ENCODE measurements at places on chromosomes 2 and 18.

DNA sequence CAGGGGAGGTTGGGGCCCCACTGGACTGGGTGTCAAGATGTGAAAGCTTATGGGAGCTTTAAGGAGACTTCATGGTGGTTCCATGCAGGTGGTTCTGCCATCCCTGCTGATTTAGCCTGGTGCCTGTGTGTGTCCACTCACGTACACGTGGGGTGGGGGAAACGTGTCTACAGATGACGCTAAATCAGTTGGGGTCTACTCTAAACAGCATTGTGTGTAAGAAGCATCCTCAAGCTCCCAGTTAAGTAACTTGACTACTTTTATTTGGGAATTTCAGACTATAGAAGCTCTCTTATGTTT is 47.1 kb downstream of the BCL2L11 start:
- DNase-seq: no peak

- DNase-seq: no peak
These were observed 107.0 kb downstream of the PDE1A start for GRCh38 chr2:182319556-182320505.

GRCh38 chr18:41974796-41975201 is 19.8 kb downstream of the PIK3C3 start:
- no peak for DNase-seq

GRCh38 chr2:12451726-12452125 is 265.0 kb upstream of the TRIB2 start:
- DNase-seq: no peak

GRCh38 chr2:215489288-215489848 is 53.5 kb upstream of the FN1 start:
- DNase-seq: no peak

- no peak for DNase-seq
These were observed 77.4 kb downstream of the MERTK start for GRCh38 chr2:111975819-111976218.

- no peak for DNase-seq
These were observed 66.7 kb downstream of the MARCHF4 start for GRCh38 chr2:216305574-216305973.

DNA sequence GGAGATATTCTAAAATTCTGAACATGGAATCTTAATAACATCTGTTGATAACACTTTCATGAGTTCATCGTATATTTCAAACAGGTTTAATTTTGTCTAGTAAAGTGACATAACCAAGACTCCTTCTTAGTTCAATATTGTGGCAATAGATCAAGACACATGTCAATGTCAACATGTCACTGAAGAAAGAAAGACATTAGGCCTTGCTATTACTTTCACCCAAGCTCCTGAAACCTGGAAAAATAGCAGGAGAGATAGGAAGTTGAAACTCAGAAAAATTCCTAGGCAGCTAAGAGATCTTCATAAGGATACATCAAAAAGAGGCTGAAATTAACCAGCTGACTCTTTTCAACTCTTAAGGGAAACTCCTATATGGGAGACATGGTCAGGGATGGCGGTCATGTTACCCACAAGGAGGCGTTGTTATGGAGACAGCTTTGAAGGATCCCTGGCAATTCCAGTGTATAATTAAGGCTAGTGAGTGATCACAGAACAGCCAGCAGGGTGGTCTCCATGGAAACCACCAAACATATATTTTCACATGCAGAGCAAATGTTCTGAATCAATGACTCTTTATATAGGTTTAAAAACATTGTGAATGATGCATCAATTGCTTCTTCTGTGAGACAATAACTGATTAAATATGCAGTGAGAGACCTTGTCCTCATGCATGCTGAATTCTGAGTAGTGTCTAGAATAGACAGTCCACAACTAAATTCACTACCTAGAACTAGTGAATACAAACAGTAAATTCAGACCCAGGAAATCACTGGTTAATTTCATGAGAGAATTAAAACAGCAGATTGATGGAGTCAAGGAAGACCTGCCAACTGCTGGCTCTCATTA is 115.3 kb upstream of the RIOK3 start:
- no peak for DNase-seq

- no peak for DNase-seq
These were observed 85.4 kb downstream of the DPP4 start for GRCh38 chr2:161988589-161988988.

DNA sequence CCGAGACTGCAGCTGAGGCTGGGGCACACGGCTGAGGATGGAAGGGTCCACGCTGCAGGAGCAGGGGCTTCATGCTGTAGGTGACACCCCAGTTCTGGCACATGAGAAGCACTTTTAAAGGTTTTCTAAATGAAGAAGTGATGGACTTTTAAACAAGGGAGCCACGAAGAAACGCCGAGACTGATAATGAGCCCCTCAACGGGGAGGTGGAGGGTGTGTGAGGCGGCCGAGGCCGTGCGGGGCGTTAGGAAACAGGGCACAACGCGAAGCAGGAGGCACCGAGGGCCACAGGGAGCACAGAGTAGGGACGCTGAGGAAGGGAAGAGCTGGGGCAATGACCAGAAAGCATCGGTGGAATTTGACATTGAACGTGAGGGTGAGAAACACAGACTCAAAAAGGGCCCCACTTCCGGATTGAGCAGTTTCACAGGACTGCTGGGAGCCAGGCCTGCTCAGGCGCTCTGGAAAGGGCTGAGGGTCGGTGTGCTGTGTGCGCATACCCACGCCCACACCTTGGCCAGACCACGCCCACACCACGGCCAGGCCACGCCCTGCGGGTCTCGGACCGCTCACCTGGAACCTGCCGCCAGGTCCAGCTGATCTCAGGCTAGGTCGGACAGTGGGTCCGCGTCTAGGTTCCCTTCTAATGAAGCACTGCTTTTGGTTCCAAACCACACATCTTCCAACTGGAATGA is 115.7 kb downstream of the GYPC start:
- DNase-seq: no peak

DNA sequence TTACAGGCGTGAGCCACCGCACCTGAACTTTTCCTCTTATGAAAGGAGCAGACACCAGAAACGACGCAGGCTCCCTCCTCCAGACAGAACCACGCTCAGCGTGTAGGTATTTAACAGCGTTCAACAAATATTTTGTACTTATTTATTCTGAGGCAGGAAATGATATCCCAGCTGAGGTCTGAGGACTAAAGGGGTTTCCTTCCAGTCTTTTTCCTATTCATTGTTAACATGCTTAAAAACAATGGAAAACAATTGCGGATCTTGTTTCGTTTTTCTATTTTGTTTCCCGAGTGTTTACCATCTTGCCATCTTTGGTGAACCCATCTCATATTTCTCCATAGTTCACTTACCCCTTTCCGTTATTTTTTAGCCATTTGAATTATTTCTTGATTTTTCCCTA is 43.7 kb upstream of the FOSL2 start:
- no peak for DNase-seq

DNA sequence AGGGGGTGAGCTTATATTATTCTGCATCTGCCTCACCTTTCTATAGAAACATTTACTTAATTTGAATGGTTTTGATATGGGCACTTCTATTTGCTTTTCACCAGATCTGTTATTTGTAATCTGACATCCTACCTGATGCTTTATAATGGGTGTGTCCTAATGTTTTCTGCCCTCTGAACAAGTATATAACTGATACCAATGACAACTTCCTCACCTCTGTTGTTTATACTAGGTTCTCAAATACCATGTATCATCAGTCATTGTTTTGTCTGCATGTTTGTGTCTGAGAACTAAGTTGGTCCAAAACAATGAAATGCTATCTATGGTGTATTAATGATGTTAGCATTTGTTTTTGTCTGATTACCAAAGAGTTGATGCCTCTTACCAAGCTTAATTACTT is 45.8 kb downstream of the ITGA6 start:
- DNase-seq: no peak

DNA sequence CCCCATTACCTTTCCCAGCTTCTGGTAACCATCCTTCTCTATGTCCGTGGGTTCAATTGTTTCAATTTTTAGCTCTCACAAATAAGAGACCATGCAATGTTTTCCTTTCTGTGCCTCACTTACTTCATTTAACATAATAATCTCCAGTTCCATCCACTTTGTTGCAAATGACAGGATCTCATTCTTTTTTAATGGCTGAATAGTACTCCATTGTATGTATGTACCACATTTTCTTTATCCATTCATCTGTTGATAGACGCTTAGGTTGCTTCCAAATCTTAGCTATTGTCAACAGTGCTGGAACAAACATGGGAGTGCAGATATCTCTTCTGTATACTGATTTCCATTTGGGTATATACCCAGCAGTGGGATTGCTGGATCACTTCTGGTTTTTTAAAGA is 1.8 kb downstream of the CABYR start:
- DNase-seq: no peak

- no peak for DNase-seq
These were observed 135.9 kb upstream of the ID2 start for GRCh38 chr2:8545695-8546611.

DNA sequence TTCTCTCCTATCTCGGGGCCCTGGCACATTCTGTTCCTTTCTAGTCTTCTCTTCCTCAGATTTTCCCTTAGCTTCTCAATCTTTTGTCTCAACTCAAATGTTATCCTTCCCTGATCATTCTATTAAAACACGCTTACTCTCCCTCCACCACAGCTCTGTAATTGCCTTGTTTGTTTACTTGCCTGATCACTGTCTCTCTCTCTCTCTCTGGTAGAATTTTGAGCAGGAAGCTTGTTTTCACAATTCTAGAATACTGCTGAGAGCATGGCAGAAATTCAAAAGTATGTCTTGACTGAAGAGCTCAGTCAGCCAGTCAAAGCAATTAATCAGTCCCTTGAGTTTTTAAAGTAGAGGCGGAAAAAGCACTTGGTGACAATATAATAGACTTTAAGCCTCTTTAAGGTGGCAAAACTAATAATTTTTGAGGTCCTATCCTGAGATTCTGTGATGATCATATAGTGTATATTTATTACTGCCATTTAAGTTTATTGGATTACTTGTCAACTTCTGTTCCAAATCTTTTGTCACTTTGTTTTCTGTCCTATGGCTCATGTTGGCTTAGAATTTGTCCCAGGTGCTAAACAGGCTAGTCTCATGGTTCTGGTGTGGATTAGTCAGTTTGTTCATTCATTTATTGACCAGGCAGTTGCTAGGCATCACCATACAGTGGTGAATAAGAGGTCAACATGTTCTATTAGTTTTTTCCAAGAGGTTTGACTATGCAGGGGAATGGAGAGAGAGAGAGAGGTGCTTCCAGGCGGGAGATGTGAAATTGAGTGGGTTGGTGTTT is 2.3 kb downstream of the PSMD1 start:
- no peak for DNase-seq

- no peak for DNase-seq
These were observed 19.2 kb upstream of the PKDCC start for GRCh38 chr2:42028571-42029148.

GRCh38 chr18:54924948-54925347 is 34.3 kb downstream of the CCDC68 start:
- no peak for DNase-seq

GRCh38 chr2:73759285-73759764 is 20.6 kb downstream of the DUSP11 start:
- no peak for DNase-seq

GRCh38 chr18:34121200-34121721 is 103.5 kb downstream of the NOL4 start:
- peak; percentile 7 for DNase-seq

DNA sequence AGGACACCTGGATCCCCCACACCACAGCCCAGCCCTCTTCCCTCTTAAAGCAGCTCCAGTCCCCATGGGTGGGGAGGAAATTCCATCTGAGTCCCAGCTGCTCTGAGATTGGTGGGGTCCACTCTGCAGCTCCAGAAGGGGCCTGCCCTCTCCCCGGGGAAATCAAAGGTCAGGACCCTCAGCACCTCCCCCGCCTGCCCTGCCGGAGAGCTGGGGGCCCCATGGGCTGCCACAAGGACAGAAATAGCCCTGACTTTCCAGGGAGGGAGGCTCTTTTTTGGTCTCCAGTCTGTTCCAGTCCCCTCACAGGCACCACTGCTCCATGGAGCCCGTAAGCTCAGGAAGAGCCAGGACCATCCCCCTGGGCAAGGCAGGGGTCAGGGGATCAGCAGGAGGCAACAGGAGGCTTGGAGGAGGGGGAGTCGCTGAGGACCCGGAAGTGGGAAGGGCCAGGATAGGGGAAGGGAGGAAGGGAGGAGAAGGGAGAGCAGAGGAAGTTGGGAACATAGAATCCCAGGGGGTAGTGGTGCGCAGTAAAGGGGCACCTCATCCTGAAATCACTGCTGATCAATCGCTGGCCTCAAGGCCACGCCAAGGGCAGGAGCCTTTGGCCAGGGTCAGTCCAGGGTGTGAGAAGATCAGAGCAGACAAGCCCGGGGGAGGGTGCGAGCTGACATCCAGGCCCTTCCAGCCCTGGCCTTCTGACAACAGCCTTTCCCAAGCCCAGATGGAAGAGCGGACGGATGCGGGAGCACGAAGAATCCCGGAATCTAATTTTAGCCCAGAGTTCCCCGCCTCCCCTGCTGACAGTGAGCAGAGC is 7.6 kb downstream of the ADRA2B start:
- DNase-seq: no peak

DNA sequence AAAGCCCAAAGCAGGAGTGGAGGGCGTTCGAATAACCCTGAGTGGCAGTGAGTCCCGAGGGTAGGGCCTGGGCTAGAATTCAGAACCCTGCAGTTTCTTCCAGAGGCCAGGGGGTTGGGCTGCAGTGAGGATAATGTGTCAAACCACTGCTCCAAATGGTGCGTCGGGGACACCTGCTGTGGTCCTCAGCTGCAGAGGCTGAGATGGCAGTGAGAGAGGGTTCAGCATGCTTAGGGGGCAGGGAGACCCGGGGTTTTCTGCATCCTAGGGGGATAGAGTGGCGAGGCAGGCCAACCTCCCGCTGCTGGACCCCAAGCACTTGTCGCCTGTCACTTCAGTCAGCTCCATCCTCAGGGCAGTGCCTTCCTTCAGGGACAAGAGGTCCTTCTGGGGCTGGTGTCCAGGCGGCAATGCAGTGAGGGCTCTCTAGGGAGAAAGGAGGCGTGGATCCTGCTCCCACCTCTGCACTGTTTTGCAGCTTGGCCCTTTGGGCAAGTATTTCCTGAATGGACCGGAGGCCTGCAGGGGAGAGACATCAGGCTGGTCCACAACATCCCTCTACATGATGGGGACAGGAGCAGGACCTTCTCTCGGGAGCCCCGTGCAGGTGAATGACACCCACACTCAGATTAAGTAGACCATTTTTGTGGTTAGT is 8.4 kb upstream of the NTSR2 start:
- DNase-seq: no peak

- DNase-seq: peak; percentile 30
These were observed 232.9 kb downstream of the GULP1 start for GRCh38 chr2:188524519-188525113.

DNA sequence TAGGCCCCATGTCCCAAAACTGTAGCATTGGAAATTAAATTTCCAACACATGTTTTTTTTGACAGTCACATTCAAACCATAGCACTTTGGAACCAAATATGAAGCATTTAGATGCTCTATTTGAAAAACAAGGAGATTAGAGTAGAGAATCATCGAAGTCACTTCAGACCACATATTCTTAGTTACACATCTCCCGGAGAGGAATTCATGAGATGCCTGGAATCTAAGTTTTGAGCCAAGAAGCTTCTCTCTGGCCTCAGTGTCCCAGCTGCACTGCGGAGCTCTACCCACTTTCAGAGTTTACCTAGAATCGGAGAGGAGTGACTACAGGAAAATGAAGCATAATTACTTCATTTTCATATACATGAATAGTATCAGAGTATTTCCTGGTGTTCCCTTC is 385.9 kb downstream of the TNS1 start:
- DNase-seq: no peak

GRCh38 chr2:108612514-108613183 is 78.4 kb downstream of the LIMS1 start:
- DNase-seq: no peak

GRCh38 chr2:39487398-39488250 is 50.5 kb upstream of the MAP4K3 start:
- peak; percentile 37 for DNase-seq

All from urothelium cell line (cell line).